ENCODE measurements at places on chromosomes 5 and 9. TPM values are rescaled to one million over a fixed set of nuclear protein-coding genes. Genes with fewer than 3 reads are reported as not detected.
A peak's percentile ranks its signal among the peaks of the same experiment; 100 is the strongest.

GRCh38 chr9:134604834-134605233 is 36.8 kb upstream of the COL5A1 start:
- no peak for DNase-seq

GRCh38 chr5:88952344-88952743 is 69.4 kb upstream of the MEF2C start:
- peak; percentile 6 for DNase-seq

- DNase-seq, result no peak
Observed at GRCh38 chr9:69816735-69817134, 3.9 kb upstream of the CFAP95 start.

GRCh38 chr5:89338935-89339334 is 456.0 kb upstream of the MEF2C start:
- peak; percentile 73 for DNase-seq

DNA sequence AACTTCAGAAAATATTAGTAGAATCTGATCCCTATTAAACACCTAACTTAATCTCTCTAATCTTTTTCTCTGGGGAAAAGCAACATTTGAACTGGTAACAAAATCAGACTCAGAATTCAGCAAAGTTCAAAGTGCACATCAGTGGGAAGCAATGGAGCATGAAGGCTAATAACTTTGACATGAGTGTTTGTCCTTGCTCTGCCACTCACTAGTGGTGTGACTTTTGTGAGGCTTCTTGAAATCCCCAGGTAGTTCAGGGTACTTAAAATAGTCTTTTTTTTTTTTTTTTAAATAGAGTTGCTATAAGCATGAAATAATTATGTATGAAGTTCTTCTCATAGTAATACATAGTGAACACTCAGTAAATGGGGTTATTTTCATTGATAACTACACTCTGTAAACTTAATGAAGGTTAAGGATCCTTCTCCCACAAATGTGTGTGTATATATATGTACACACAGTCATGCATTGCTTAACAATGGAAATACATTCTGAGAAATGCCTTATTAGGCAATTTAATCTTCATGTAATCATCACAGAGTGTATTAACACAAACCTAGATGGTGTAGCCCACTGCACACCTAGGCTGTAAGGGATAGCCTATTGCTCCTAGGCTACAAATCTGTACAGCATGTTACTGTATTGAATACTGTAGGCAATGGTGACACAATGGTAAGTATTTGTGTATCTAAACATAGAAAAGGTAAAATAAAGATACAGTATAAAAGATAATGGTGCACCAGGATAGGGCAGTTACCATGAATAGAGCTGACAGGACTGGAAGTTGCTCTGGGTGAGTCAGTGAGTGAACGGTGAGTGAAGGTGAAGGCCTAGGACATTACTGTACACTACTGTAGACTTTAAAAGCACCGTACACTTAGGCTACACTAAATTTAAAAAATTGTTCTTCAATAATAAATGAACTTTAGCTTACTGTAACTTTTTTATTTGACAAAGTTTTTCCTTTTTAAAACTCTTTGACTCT is 73.3 kb upstream of the HMHB1 start:
- no peak for DNase-seq

DNA sequence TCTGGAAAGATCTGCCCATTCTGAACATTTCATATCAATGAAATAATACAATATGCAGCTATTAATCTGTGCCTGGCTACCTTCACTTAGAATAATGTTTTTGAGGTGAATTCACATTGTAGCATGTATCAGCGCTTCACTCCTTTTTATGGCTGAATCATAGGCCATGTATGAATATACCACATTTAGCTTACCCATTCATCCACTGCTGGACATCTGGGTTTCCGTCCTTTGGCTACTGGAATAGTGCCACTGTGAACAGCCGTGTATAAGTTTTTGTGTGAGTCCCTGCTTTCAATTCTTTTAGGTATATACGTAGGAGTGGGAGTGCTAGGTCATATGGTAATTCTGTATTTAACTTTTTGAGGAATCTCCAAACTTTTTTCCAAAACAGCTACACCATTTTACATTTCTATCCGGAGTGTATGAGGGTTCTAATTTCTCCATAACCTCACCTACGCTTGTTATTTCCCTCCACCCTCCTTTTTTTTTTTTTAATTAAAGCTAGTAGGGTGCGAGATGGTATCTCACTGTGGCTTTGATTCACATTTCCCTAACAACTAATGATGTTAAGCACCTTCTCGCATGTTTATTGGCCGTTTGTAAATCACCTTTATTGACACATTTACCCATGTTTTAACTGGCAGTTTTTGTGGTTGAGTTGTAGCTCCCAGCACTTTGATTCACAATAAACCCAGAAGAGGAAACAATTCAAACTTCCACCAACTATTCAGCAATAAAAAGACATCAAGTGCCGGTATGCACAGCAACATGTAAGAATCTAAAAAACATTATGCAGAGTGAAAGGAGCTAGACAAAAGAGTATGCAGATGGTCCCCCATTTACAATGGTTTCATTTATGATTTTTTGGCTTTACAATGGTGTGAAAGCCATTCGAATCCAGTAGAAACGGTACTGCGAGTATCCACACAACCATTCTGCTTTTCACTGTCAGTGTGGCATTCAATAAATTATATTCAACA is 8.1 kb downstream of the SEMA4D start:
- no peak for DNase-seq

PCDHGC4 gene
- total RNA-seq, result 2.6 TPM

FUBP3 gene
- 37.0 TPM for total RNA-seq

TICAM2 gene
- total RNA-seq, result 7.1 TPM

All from fibroblast of villous mesenchyme (primary cell).